Stimulated activated CD8-positive, alpha-beta memory T cell treated with anti-CD3 and anti-CD28 coated beads, Interleukin-4, amount 100 ng/mL, for 1 hour (primary cell): ENCODE measurements at places on chromosomes 5 and 9.

DNA sequence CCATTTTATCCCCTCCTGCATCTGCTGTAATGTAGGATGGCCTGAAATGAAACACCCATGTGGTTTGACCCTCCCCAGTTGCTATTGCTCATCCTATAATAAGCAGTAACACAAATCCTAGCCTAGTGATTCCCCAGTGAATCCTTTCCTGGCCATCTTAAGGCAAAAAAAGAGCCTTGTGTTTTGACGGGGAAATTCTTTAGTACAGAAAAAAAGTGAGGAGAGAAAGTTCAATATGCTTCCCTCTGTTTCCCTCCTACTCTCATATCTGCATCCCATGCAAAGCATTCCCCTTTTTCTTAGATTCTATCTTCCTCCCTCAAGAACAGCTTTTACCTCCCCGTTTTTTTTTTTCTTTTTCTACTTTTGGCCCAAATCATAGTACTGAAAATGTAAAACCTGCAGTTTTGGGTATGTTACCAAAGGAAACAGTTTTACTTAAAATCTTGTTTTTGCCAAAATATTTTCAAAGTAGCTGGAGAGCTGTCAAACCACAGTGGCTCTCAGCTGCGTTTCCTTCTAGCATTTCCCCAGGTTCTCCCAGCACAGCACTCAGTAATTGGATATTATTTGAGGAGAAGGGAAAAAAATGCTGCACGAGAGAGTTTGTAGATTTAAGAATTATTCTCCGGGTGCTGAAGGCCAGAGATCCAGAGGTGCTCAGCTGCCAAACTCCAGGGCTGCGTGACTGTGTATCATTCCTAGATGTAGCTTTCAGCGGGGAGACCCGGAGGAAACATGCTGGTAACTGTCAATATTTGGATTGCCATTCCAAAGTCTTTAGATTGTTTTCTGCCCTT is 321.4 kb downstream of the NPR3 start:
- DNase-seq: no peak

- DNase-seq: no peak
Observed at GRCh38 chr9:70083429-70083828, 39.8 kb downstream of the MAMDC2 start.

DNA sequence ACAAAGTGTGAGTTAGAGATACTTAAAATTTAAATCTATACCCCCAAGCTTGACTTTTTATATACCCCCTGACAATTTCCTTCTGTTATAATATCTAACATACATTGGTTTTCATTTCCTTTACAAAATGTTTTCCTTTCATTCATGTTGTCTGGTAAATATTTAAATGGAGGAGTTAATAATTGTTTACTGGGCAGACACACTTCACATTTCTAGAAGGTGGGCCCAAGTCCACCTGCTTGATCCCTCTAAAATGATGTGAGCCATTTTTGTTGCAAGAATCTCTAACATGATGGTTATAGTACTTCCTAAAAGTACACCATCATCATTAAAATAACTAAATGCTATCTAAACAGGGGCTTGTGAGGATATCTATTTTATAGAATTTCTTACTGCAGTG is 155.9 kb downstream of the FAM174A start:
- no peak for DNase-seq

DNA sequence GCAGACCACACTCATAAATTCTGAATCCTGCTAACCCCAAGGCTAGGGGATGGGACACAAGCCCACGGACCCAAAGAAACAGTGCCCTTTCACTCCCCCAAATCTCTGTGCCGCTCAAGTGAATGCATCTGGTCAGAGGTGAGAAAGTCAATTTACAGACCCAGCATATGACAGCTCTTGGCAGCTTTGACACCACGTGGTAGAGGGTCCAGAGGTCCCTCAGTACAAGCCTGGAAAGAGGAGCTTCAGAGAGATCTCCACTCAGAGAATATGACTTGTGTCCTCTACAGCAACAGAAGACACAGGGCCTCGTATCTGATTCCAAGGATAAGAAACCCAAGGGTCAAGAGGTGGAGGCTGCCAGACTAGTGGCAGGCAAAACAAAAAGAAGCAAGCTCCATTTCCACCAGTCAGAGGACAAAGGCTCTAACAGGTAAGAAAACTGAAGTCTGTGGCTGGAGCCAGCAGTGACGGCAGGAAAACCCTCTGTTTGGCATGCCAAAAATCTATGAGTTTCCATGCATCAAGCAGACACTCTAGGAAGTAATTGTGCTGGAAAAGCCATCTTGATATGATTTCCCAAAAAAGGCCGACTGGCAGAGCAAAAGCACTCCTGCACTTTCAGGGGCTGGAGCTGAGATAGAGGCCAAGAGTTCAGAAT is 138.7 kb downstream of the UGCG start:
- DNase-seq: no peak

DNA sequence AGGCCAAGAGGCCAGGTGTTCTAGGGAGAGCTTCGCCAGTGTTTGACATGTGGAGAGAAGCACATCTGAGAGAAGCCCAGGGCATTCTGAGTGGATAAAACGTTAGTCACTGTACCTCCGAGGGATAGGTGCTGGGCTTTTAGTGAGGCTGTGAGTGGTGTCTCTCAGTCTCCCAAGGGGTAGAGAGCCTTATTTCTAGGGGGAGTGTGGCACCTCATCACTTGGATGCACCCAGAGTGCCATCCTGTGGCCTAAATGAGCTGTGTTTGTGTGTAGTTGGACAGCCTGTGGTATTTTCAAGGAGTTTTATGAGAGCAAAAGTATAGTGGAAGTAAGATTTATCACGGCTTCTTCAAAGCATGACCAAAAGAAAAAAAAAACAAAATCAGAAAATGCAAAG is 1046.9 kb upstream of the WWC1 start:
- DNase-seq: no peak

DNA sequence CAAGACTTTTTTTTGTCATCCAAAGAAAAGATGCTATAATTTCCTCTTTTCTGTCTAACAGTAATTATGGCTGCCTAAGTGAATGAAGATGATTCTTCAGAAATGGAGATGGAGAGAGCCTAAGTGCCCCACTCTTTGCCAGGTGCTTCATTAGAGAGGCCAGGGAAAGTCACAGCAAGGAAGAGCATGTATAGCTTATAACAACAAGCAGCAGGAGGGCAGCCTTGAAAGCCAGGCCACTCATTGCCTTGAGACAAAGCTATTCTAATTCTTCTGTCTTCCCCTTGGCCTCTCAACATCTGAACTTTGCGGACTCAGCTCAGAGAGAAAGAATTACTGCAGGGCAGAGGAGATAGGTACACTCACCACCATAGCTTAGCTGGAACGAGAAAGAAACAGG is 112.0 kb upstream of the ZNF366 start:
- DNase-seq: no peak

GRCh38 chr9:96491079-96491879 is 41.3 kb downstream of the HABP4 start:
- DNase-seq: no peak

GRCh38 chr9:127779136-127779981 is 893 bp upstream of the SH2D3C start:
- DNase-seq: peak; percentile 31

- no peak for DNase-seq
Observed at GRCh38 chr9:133821601-133822429, 83.7 kb upstream of the SARDH start.

- no peak for DNase-seq
Observed at GRCh38 chr5:34789021-34789531, 49.9 kb upstream of the TTC23L start.

GRCh38 chr9:12448246-12448645 is 244.9 kb upstream of the TYRP1 start:
- no peak for DNase-seq

- DNase-seq: no peak
Observed at GRCh38 chr5:9332026-9332425, 213.8 kb downstream of the SEMA5A start.

- no peak for DNase-seq
Observed at GRCh38 chr5:8234179-8234770, 365.3 kb downstream of the MTRR start.

GRCh38 chr5:5648694-5649093 is 226.2 kb downstream of the ICE1 start:
- no peak for DNase-seq

GRCh38 chr9:13369431-13369830 is 89.9 kb upstream of the MPDZ start:
- no peak for DNase-seq

- DNase-seq: no peak
Observed at GRCh38 chr5:77636641-77637169, 1.8 kb downstream of the OTP start.

DNA sequence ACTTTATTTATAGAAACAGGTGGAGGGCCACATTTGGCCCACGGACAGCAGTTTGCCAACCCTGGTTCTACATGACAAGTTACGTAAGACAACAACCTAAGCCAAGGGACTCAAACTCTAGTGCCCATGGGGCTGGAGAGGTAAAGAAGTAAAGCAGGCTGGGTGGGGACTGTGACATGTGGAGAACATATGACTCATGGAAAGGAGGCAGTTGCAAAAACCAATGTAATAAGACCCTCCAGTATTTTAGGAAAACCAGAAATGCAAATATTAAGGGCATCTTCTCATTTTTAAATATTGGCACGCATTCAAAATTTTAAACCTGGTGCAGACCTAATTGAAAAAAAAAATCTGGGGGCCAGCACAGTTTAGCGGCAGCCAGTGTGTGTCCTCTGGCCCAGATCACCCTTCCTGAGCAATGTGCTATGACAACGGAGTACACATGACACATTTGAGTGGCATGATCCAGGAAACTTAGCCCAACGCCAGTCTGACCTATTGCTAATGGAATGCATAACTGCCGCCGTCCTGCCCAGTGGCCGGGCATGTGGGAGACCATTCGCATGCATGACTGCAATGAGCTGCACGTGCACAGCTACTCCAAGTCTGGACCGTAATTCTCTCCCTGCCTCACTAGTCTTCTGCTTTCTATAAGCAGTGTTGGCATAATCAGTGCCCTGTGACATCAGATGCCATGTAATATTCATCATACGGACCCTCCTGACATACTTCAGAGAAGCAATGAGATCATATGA is 97.2 kb downstream of the SH3TC2 start:
- DNase-seq: no peak

DNA sequence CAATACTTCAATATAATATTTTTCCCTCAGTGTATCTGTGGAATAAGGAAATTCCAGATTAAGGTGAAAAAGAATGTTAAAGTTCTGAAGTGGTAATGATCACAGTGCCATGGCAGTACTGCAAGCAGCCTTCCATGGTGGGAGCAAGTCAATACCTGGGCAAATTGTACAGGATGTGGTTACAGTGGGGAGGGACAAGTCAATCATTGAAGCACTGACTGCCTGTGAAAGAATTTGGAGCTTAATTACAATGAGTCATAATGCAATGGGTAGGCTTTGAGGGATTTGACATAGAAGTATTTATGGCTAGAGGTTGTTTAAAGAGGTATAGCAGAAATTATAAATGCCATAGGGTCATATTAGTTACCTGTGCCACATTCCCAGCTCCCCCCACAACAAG is 786.5 kb upstream of the ACO1 start:
- no peak for DNase-seq

- no peak for DNase-seq
Observed at GRCh38 chr9:73155968-73156864, 4.6 kb downstream of the ANXA1 start.

GRCh38 chr5:2110934-2111462 is 228.3 kb upstream of the IRX4 start:
- no peak for DNase-seq
